ENCODE measurements at places on chromosomes 6 and 20. TPM values are rescaled to one million over a fixed set of nuclear protein-coding genes. Genes with fewer than 3 reads are reported as not detected.
A peak's percentile ranks its signal among the peaks of the same experiment; 100 is the strongest.

Gene SFTA2
- total RNA-seq: not detected

Gene UTRN
- total RNA-seq: 719 TPM

Gene SLC12A5
- total RNA-seq: 0.47 TPM

Gene RNF144B
- total RNA-seq: 77.1 TPM

Gene KIF6
- total RNA-seq: not detected

Gene TRIM26
- total RNA-seq: 29.3 TPM

Gene EPHA7
- total RNA-seq: under 0.01 TPM

Gene LY6G5C
- total RNA-seq: 3.6 TPM

Gene ENPP1
- 0.98 TPM for total RNA-seq

Gene SPAG4
- 19.1 TPM for total RNA-seq

DNA sequence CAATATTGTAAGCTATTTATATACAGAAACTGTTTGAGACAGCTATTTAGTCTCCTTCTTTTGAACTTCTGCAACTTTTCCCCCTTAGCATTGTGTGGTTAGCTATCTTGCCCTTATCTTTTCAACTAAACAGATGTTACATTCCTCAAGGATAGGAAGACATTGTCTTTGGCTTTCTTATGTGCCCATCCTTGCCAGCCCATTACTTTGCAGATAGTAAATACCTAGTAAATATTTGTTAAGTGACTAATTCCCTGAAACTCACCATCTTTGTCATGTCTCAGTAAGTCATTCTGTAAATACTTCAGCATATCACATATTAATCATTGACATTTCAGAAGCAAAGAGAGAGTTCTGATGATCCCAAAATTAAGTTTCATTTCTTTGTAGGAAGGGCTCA is 69.1 kb upstream of the FLRT3 start:
- no peak for DNase-seq

GRCh38 chr6:84860920-84861319 is 96.5 kb upstream of the TBX18 start:
- DNase-seq: no peak

DNA sequence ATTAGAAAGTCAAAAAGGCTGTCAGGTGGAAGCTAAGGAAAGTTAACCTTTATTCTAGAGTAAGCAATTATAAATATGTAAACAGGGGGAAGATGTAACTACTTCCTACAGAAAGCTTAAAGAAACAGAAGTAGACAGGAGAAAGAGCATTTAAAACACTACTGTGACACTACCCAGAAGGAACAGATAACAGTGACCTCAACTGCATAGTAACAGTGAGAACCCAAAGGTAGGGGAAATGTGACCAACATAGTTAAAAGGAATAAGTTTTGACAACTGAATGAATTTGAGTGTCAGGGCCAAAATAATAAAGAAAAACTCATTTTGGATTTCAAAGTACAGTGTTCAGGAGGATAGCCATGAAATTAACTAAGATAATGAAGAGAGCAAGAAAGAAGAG is 43.5 kb downstream of the IBTK start:
- DNase-seq: no peak

DNA sequence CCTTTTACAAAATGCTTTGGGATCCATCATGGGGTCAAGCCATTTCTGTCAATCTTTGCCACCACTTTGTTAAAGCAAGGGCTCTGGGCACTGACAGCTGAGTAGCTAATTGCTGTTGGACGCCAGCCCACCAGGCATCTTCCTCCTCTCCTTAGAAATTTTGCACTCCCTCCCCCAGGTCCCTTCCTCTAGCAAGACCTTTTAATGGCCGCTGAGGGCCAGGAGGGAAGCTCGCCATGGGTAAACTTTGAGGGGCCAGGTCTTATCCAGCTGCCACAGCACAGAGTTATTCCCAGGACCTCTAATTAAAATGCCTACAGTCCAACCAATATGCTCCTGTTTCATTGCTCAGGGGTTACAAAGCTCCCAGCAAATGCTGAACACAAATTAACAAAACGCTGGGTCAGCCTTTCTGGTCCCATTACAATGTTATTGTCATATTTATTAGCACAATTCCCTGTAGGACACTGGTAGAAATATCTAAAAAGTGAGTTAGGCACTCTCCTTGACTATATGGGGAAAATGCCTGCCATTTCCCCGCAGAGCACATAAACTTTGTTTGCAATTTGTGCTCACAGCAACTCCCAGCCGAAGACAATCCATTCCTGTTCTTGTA is 16.8 kb downstream of the SCML4 start:
- no peak for DNase-seq

DNA sequence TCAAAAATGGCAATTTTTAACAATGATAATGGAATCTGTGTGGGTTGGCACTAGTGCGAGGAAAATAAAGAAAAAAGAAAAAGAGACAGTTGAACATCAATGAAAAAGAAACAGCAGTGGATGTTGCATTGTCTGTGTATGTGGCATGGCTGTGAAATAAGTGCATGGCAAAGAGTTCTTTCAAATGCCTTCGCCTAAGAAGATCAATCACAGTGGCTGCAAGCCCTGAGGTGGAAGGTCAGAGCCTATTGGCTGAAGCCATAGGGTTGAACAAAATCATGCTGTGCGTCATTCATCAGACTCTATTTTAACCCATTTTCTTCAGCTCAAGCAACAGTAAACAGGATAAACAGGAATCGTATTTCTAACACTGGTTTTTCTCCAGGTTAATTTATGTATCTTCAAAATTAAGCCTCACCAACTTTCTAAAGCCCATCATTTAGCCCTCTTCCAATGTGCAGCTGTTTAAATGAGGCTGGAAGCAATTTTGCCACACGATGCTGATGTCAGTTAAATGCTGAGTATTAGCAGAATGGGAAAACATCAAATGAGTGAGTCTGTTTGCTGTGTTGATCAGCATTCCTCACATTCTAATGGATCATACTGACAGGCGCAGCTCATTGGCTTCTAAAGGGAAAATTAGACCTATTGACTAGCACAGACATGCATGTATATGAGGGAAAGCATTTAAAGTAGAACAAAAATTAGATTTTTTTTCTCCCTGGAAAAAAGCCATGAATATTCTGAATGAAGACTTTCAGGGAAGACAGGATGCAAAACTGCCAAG is 955.9 kb upstream of the EYS start:
- no peak for DNase-seq

GRCh38 chr6:56486681-56487080 is 156.0 kb downstream of the DST start:
- no peak for DNase-seq

DNA sequence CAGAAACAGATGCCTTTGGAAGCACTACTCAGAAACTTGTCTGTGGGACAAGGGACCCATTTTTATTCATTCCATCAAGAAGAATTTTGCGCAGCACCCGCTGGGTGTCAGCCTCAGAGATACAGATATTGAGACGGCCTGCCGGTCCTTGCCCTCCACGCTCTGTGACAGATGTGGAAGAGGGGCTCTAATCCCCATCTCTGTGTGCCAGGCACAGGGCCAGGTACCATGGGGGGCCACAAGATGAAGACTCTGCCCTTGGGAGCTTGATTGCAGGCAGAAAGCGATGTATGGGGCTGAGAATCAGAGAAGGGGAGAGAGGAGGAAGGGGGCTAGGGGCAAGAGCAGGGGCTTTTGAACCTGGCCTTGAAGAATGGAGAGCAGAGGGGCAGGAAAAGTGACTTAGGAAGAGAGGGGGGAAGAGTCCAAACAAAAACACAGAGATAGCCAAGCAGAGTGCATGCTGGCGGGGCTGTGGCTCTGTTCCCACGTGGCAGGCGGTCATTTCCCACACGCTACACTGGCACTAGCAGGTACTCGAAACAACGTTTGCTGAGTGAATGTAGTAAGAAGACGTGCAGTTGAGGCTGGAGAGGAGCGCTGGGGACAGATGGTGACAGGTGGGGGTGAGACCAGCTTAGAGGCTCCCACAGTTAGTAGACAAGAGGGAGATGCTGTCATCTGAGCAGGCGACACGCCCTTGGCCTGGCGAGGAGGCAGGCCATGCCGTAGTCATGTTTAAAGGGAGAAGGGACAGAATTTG is 170.3 kb upstream of the SNX9 start:
- DNase-seq: no peak

- no peak for DNase-seq
Observed at GRCh38 chr6:7402716-7403115, 13.1 kb downstream of the RIOK1 start.

DNA sequence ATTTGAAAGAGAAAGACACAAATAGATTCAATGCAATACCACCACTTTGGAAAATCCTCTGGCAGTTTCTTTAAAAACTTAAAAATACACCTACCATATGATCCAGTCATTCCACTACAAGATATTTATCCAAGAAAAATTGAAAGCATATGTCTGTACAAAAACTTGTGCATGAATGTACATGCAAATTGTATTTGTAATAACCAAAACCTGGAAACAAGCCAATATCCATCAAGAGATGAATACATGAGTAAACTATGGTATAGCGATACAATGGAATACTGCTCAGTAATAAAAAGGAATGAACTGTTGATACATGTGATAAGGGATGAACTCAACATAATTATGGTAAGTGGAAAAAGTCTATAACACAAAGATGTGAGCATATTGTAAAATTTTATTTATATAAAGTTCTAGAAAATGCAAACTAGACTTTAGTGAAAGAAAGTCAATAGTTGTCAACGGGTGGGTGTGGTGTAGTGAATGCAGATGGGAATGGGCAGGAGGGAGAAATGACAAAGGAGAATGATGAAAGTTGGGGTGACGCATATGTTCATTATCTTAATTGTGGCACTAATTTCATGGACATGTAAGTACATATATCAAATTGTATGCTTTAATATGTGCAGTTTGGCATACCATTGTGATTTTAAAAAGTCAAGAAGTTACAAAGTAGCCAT is 347.5 kb downstream of the SAMD5 start:
- no peak for DNase-seq

DNA sequence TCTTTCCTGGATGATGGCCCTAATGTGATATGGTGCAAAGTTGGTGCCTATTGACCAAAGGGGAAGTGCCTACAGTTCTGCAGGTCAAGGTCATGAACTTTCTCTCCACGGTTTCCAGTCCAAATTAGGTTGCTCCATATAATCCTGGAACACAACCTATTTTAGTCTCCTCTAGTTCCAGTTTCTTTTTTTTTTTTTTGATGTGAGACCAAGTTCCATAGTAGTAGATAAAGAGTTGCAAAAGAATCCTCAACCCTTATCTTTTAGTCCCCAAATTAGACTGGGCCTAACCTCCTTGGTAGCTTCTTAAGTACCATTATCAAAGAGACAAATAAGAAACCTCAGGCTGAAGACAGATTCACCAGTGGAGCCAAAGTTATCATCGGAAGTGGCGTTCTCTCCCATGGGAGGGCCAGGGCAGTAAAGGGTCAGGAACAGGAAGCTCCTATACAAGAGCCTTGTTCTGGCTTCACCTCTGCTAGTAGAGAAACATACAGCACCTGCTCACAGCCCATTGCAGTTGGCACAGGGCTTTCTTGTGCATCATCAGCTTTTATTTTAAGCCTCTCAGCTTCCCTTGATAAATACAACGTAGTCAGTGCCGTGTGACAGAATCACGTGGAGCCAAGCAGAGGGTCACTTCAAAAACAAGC is 132.2 kb upstream of the RREB1 start:
- peak; percentile 3 for DNase-seq

GRCh38 chr20:44649126-44649525 is 2.4 kb downstream of the ADA start:
- no peak for DNase-seq

DNA sequence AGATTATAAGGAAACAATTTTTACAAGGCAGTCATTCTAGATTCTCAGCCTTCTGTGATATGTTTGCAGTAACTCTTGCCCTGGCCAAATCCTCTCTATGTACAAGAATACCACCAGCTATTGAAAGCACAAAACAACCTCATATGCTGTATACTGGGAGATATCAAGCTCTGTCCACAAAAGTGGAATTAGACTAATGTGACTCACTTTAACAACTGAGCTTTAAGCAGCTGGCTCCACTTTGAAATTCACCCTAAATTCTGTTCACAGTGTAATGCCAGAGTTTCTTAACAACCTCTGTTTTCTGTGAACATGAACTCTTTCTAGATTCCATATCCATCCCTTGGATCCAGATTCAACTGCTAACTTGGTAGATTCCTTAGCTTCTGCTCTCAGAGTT is 47.6 kb downstream of the CHD6 start:
- no peak for DNase-seq

GRCh38 chr6:9581155-9581554 is 833.7 kb downstream of the TFAP2A start:
- peak; percentile 79 for DNase-seq

- DNase-seq: peak; percentile 76
Observed at GRCh38 chr6:144008120-144008811, at the start of gene PLAGL1. PLAGL1 (minus strand) TSS chr6:144008259; CDS start chr6:143948136, 60,123 bp downstream.

GRCh38 chr6:41271901-41272395 is 14.5 kb downstream of the TREM1 start:
- no peak for DNase-seq

GRCh38 chr6:115583290-115583689 is 477.4 kb downstream of the FRK start:
- DNase-seq: no peak

DNA sequence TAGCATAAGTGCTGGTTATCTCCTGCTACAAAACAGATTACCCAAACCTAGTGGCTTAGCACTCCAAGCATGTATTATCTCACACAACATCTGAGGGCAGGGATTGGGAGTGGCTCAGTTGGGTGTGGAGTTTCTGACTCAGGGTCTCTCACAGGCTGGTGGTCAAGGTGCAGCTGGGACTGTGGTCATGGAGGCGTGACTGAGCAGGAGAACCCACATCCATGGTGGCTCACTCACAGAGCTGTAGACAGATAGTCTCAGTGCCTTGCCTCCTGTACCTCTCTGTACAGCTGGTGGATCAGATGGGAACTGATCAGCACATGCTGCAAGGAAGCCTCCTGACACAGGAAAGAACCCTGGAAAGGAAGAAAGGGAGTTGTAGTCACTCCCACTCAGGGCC is 83.1 kb upstream of the CST7 start:
- DNase-seq: no peak

DNA sequence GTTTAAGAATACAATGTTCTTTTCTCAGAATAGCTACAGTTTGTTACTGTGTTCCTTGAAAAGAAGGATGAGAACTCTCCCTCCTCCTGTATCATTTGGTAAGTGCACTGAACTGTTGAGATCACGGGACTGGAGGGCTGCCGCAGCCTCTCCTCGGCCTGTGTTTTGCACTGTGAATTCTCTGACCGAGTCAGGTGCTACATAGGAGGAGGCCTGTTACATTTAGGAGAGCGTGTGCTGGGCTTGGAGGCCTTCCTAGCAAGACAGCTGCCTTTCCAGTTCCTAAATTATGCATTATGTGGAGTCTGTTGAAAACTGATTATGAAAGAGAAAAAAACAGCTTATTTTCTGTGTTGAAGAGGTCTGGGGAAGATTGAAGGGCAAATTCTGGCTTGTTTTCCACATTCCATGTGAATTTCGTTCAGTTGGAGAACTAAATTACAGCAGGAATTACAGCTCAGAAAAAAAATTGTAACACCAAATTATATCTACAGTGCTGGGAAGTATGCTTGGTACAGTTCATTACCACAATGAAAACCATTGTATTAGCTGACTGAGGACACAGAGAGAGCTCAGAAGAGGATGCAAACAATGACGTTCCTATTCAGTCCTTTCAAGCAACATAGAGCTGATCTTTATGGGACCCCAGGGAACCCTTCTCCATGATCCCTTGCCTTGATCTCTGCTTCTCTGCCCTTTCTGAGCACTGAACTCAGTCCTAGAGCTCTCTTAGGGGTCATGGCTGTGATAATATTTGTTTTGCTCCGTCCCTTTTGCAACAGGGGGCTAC is 2.8 kb downstream of the TMC2 start:
- DNase-seq: no peak

- no peak for DNase-seq
Observed at GRCh38 chr6:132253906-132254305, 147.4 kb downstream of the MOXD1 start.

- no peak for DNase-seq
Observed at GRCh38 chr20:8749101-8749500, 319.8 kb upstream of the PLCB4 start.
